ENCODE measurements at places on chromosomes 5 and 9. TPM values are rescaled to one million over a fixed set of nuclear protein-coding genes. Genes with fewer than 3 reads are reported as not detected.
A peak's percentile ranks its signal among the peaks of the same experiment; 100 is the strongest.

DNA sequence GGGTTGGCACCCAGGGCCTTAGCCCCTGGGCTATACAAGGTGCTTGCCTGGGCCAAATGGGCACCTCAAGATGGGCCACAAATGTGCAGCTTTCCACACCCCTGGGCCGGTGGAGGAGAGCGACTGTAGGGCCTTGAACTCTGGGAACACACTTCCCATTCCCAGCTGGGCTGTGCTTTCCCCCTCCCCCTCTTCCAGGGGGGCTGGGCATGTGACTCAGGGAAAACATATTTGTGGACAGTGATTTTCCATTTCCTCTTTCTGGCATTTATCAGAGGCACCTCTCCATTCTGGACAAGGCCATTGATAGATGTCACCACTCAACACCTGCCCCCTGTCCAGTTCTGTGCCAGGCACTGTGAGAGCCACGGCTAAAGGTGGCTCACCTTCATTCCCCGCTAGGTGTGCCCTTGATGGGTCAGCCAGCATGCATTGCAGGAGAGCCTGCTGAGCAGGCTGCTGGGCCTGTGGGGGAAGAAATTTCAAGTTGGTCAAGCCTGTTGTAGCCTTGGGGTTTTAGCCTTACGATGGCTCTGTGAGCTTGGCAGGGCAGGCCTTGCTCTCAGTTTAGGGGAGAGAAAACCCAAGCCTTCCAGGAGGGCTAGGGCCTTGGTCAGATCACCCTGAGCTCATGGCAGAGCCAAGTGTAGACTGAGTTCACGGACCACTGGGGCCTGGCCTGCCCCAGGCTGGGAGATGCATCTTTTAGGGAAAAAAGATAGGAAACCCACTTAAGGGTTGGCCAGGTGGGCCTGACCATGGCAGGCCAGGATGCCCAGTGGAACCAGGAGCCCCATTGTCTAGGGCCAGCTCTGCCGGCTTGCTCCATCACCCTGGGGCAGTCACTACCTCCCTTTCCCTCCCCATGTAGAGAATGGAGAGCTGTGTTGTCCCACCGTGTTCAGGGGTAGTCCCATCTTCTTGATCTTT is 113.9 kb downstream of the DAB2IP start:
- DNase-seq = no peak

- no peak for DNase-seq
These were observed 493.6 kb upstream of the KLF4 start for GRCh38 chr9:107983181-107983603.

DNA sequence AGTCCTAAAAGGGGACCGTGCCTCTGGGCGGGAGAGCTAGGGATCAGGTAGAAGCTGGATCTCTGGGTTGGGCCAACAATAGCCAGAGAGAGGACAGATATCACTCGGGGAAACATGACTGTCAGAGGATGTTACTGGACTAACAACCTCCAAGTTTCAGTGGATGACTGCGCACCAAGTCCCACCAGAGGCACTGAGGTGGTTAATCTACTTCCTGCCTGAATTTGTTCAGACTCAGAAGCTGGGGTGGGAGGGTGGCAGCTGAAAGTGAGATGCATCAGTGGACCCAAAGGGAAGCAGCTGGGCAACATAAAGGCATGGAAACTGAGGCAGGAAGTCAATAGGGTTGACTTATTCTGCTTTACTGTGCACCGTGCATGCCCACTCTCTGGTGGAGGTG is 130.1 kb upstream of the SLC44A1 start:
- no peak for DNase-seq

GRCh38 chr5:165620394-165620793 is 2115.0 kb downstream of the MAT2B start:
- DNase-seq = peak; percentile 91

- DNase-seq = no peak
These were observed 8.7 kb upstream of the CYLC2 start for GRCh38 chr9:102986425-102986824.

DNA sequence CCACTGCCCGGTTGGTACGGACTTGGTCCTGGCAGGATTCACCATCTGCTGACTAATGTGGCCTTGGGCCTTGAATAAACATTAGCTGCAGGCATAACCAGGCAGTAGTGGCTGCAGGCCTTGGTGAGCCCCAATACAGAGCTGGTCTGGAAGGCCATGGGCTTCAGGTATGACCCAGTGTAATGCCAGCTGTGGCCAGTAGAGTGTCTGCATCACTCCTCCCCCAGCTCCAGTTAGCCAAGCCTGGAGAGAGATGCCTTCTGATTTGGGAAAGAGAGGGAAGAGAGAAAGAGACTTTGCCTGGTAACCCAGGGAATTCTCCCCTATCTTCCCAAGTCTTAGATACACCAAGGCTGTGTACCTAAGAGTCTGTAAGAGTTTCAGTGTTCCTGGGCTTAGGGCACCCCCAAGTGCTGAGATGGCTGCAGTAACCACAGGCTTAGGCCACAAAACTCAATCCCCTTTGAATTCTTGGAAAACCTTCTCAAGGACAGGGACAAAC is 5.6 kb upstream of the C5 start:
- no peak for DNase-seq

GRCh38 chr5:151171529-151171928 is 13.9 kb upstream of the ANXA6 start:
- DNase-seq = no peak

GRCh38 chr5:156043351-156043750 is 283.6 kb upstream of the SGCD start:
- DNase-seq = no peak

- DNase-seq = no peak
These were observed 104.9 kb upstream of the CDH10 start for GRCh38 chr5:24749701-24750100.

PTPRD gene
- total RNA-seq = 10.3 TPM

Measured in vagina (tissue), 2 donors.